ENCODE measurements at places on chromosomes 5 and 9.

GRCh38 chr5:38286002-38286401, 27.6 kb downstream of the EGFLAM start:
- DNase-seq, result no peak
- H3K27ac ChIP-seq, result no peak overlapping the region
- H3K27me3 ChIP-seq, result no peaks in the 10 kb centered on the region
- no peaks in the 10 kb centered on the region for H3K36me3 ChIP-seq
- no peaks in the 10 kb centered on the region for H3K4me1 ChIP-seq

- H3K4me3 ChIP-seq, result no peak overlapping the region
- no peaks in the 10 kb centered on the region for H3K36me3 ChIP-seq
- peaks cover 3% of the 10 kb centered on the region for H3K27me3 ChIP-seq
- no peak for DNase-seq
- H3K27ac ChIP-seq, result no peak overlapping the region
Observed at GRCh38 chr9:97866848-97867247, 13.8 kb downstream of the FOXE1 start.

DNA sequence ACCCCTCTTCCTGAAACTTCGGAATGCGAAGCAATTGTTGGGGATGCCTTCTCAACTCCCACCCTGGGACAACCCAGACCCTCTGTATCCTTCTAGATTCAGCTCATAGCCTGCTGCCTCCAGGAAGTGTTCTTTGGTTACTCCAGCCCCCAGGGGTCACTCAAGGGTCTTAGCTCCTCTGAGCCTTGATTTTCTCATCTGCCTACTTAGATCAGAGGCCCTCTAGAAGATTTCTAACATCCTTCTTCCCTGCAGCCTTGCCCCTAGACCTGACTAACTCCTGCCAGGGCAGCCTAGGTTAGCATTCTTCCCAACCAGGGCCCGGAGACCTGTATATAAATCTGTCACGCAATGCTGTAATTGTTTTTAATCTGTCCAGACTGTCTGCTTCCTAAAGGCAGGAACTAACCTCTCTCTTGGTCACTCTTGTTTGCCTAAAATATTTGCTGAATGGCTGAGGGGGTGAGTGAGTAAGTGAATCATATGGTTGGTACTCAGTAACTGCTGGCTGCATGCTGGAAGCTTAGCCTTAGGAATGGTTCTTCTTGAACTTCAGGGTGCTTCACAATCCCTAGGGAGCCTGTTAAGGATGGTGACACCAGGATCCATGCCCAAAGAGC, 8.2 kb downstream of the GALNT10 start:
- DNase-seq, result no peak
- no peaks in the 10 kb centered on the region for H3K27me3 ChIP-seq
- peaks cover 35% of the 10 kb centered on the region for H3K4me1 ChIP-seq
- H3K27ac ChIP-seq, result peak overlapping the region; percentile 49

GRCh38 chr5:91382530-91383026, 539 bp downstream of the ARRDC3 start:
- H3K36me3 ChIP-seq, result no peaks in the 10 kb centered on the region
- peak overlapping the region; percentile 63 for H3K4me3 ChIP-seq
- DNase-seq, result no peak
- peak overlapping the region; percentile 98 for H3K27ac ChIP-seq

DNA sequence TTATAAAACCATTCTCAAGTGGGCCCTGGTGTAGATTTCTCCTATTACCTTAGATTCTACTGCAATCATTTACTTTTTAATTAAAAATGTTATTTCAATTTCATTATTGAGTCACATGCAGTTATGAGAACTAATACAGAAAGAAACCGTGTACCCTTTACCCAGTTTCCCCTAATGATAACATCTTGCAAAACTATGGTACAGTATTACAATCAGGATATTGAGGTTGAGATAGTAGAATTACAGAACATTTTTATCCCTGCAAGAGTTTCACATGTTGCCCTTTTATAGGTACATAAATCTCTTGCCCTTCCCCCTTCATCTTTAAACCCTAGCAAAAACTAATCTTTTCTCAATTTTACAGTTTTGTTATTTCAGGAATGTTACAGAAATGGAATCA, 11.0 kb upstream of the OMD start:
- no peak overlapping the region for H3K4me3 ChIP-seq
- no peak for DNase-seq
- no peaks in the 10 kb centered on the region for H3K36me3 ChIP-seq
- H3K4me1 ChIP-seq, result no peaks in the 10 kb centered on the region
- H3K27ac ChIP-seq, result no peak overlapping the region

DNA sequence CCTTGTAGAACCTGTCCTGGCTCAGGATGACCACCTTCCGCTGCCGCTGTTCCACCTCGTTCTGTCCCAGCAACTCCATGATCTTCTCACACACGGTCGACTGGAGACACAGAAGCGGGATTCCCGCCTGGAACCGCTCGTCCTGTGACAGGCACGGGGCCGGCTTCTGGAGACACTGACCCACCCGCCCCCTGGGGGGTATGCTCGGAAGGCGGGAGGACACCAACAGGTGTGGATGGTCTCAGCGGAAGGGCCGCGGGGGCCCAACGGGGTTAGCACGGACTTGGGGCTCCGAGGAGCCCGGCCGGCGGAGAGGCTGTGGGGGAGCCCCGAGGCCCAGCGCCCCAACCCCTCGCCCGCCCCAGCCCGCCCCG, 530 bp downstream of the UCK1 start:
- H3K4me3 ChIP-seq, result peak overlapping the region; percentile 80
- no peak for DNase-seq
- peaks cover 38% of the 10 kb centered on the region for H3K36me3 ChIP-seq
- H3K27me3 ChIP-seq, result no peaks in the 10 kb centered on the region

DNA sequence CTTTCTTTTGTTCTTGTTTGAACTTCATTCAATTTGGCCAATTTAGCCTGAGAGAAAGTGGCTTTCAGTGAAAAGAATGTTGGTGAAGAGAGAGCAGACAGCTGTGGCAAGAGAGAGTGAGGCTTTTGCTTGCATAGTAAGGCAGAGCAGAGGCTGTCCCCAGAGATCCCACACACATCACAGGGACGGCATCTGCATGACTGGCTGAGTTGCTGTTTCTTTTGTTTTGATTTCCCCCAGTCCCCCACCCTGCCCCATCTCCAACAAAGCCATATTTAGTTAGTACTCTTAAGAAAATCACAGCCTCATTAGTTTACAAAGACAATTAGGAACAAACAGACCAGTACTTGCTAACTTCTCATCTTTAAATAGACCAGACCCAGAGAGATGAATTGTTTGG, 363.9 kb upstream of the SEMA6A start:
- H3K4me1 ChIP-seq, result no peaks in the 10 kb centered on the region
- no peaks in the 10 kb centered on the region for H3K27me3 ChIP-seq
- no peak for DNase-seq
- no peak overlapping the region for H3K4me3 ChIP-seq
- H3K27ac ChIP-seq, result no peak overlapping the region

- H3K4me3 ChIP-seq, result no peak overlapping the region
- no peaks in the 10 kb centered on the region for H3K36me3 ChIP-seq
- peaks cover 3% of the 10 kb centered on the region for H3K4me1 ChIP-seq
- no peaks in the 10 kb centered on the region for H3K27me3 ChIP-seq
- H3K27ac ChIP-seq, result no peak overlapping the region
Observed at GRCh38 chr9:78112406-78112805, 80.8 kb upstream of the GNAQ start.

DNA sequence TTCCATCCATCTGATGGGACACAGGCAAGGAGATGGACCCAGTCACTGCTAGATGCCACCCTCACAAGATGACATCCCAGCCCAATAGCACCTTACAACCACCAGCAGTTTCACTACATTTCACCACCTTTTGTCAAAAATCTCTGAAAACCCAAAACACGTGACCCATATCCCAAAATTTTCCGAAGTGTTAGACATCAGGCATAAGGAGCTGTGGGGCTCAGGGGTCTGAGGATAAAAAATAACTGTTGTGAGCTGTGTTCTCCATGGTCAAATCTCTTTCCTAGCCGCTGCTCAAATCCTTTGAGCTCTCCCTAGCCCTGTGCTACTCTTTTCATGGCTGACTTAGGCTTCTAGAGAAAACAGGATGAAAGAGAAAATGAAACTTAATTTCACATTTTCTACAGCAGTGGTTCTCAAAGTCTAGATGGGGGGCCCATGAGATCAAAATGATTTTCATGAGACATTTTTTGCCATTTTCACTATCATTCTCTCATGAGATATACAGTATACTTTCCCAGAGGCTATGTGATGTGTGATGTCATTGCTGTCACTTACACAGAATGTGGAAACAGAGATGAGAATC, 40.7 kb downstream of the TIMD4 start:
- no peak overlapping the region for H3K4me3 ChIP-seq
- no peak overlapping the region for H3K27ac ChIP-seq
- no peaks in the 10 kb centered on the region for H3K4me1 ChIP-seq
- DNase-seq, result no peak
- no peaks in the 10 kb centered on the region for H3K27me3 ChIP-seq
- H3K36me3 ChIP-seq, result no peaks in the 10 kb centered on the region

- no peak overlapping the region for H3K27ac ChIP-seq
- H3K27me3 ChIP-seq, result no peaks in the 10 kb centered on the region
- no peak for DNase-seq
Observed at GRCh38 chr9:104969116-104969515, 41.2 kb upstream of the ABCA1 start.

- H3K4me3 ChIP-seq, result no peak overlapping the region
- H3K27ac ChIP-seq, result no peak overlapping the region
- DNase-seq, result no peak
- H3K36me3 ChIP-seq, result no peaks in the 10 kb centered on the region
- H3K27me3 ChIP-seq, result no peaks in the 10 kb centered on the region
Observed at GRCh38 chr5:75640826-75641225, 29.6 kb downstream of the ANKDD1B start.

DNA sequence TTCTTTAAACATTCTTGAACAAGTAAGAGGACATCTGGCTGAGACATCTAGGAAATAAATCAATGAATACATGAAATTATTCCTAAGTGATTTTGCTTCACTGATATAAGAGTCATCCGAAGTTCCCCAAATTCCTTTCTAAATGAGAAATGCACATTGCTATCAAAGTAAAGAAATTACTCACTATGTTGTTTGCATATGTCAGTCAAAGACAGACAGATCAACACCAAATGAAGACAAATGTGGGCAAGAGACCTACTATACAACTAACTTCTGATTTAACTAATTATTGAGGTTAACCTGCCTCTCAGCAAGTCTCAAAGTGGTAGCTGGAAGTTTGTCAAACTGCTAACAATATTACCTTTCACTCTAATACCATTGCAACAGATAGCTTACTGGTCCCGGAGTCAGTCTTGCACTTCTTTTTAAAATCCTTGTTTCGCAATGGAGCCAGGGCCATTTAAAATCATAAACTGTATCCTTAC, 13.2 kb downstream of the TUT7 start:
- peaks cover 42% of the 10 kb centered on the region for H3K36me3 ChIP-seq
- no peaks in the 10 kb centered on the region for H3K4me1 ChIP-seq
- H3K4me3 ChIP-seq, result no peak overlapping the region
- H3K27me3 ChIP-seq, result no peaks in the 10 kb centered on the region

DNA sequence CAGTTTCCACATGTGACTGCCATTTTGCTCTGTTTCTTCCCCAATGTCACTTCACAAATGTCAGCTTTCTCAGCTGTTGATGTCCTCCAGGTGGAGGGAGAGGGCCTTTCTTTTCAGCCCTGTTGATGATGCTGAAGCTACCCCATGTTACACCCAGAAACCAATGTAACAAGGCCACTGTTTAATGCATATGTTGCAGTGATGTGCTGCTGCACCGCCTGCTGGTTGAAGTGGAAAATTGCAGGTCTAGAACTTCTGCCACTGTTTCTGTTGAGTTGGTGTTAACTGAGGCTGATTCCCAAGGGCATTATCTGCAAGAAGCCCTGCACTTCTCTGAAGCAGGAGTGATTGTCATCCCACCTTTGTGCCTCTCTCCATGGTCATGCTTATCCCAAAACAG, 428.4 kb downstream of the KDM4C start:
- H3K4me1 ChIP-seq, result no peaks in the 10 kb centered on the region
- no peak overlapping the region for H3K4me3 ChIP-seq
- no peak for DNase-seq
- H3K36me3 ChIP-seq, result no peaks in the 10 kb centered on the region
- no peak overlapping the region for H3K27ac ChIP-seq

DNA sequence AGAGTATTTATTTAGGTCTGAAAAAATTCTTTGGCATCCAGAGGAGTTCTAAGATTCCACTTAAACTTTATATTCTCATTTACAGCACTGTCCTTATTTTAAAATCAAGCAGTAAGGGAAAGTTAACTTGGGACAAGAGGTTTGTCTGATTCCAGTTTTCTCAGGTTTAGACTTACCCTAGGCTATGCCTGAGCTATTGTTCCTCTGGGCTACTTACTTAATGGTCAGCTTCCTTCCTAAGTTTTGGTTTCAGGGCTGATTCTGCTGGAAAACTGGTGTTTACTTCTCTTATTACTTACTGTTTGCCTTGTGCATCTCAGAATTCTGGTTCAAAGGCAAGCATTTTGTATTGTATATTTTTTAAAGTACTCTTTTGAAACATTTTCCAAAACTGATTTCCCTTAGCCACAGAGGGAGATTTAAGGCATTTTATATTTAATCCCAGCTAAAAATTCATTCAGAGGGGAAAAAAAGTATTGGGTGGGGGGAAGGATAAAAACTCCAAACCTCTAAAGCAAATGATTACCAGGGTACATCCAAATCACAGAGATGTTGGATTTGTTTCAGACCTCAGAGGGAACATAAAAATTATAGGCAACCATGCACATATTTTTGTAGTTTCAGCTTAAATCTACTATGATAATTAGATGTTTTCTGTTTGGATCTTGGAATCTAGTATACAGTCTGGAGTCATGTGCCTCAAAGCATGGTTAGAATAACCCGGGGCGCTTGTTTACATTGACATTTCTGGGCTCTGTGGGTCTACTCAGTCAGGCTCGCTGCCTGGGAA, 290.0 kb downstream of the ARHGAP26 start:
- no peaks in the 10 kb centered on the region for H3K27me3 ChIP-seq
- H3K27ac ChIP-seq, result no peak overlapping the region
- DNase-seq, result no peak
- H3K4me3 ChIP-seq, result no peak overlapping the region

- H3K36me3 ChIP-seq, result no peaks in the 10 kb centered on the region
- H3K4me3 ChIP-seq, result no peak overlapping the region
- no peaks in the 10 kb centered on the region for H3K27me3 ChIP-seq
- no peaks in the 10 kb centered on the region for H3K4me1 ChIP-seq
- H3K27ac ChIP-seq, result no peak overlapping the region
Observed at GRCh38 chr5:65264420-65264819, 217.3 kb downstream of the ADAMTS6 start.

DNA sequence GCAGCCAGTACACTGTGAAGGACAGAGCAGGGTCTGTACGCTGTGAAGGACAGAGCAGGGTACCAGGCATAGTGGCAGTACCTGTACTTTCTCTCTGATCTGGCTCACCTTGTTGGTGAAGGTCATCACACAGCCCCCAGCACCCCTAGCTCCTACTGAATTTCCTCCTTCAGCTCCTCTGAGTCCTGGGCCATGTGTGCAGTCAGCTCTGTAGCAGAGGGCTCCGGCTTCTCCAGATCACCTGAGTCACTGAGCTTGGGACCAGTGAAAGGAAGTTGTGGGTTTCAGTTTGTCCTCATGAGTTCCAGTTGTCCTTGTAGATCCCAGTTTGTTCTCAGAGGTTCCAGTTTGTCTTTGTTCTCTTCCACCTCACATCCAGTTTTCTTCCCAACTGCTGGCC, 5.5 kb downstream of the NUDT2 start:
- no peak overlapping the region for H3K4me3 ChIP-seq
- H3K4me1 ChIP-seq, result no peaks in the 10 kb centered on the region
- no peak overlapping the region for H3K27ac ChIP-seq
- H3K36me3 ChIP-seq, result peaks cover 15% of the 10 kb centered on the region
- DNase-seq, result no peak
- H3K27me3 ChIP-seq, result no peaks in the 10 kb centered on the region

GRCh38 chr5:172407241-172407691, 47.1 kb downstream of the SH3PXD2B start:
- H3K27ac ChIP-seq, result no peak overlapping the region
- no peaks in the 10 kb centered on the region for H3K36me3 ChIP-seq
- H3K4me1 ChIP-seq, result no peaks in the 10 kb centered on the region

GRCh38 chr5:7418276-7418675, 22.3 kb downstream of the ADCY2 start:
- no peaks in the 10 kb centered on the region for H3K27me3 ChIP-seq
- DNase-seq, result no peak
- no peak overlapping the region for H3K27ac ChIP-seq
- no peaks in the 10 kb centered on the region for H3K36me3 ChIP-seq

All from effector memory CD4-positive, alpha-beta T cell (primary cell).